ENCODE measurements at places on chromosomes 1 and 21.

- no peak for DNase-seq
These were observed 75.8 kb upstream of the VTCN1 start for GRCh38 chr1:117286562-117286961.

GRCh38 chr1:155131856-155132255 lies 3.8 kb upstream of the SLC50A1 start:
- DNase-seq: no peak

GRCh38 chr1:247064304-247064703 lies 14.3 kb downstream of the ZNF670 start:
- no peak for DNase-seq

GRCh38 chr1:37562984-37563383 lies 6.2 kb downstream of the DNALI1 start:
- no peak for DNase-seq

DNA sequence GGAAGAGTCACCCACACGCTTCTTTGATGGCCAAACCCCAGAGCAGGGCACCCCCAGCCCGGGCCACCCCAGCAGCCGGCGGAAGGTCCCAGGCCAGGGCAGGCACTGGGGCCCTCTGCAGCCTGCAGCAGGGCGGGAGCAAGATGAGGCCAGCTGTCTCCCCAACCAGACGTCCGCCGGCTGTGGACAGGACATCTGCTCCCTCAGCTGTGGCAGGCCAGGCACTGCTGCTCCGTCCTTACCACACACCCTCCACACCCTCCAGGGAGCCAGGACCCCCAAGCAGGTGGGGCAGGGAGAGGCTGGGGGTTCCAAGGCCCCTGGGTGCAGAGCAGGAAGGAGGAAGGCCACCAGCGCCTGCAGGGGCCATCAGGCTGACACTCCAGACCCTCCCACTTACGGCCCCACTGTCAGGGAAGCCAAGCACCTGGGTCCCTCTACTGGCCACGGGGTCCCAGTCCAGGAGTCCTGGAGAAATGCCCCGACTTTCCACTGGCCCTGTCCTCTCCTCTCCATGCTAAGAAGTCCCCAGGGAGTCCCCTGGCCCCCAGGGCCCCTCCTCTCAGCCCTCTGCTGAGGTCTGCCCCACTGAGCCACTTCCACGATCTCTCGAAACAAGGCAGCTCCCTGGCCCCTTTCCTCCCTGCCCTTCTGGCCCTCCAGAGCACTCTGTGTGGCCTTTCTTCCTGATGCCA lies 5.6 kb downstream of the WNT9A start:
- DNase-seq: no peak

DNA sequence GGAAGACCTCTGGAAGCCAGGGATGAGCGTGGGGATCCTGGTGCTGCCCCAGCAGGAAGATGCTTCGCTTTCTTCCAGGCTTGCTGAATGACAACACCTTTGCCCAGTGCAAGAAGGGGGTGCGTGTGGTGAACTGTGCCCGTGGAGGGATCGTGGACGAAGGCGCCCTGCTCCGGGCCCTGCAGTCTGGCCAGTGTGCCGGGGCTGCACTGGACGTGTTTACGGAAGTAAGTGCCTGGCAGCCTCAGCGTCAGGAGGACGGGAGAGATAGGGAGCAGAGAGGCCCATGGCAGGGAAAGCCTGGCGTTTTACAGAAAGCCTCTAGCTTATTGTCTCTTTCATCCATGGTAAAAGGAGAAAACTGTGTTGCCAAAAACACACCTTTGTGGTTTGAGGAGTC lies 23.5 kb downstream of the PHGDH start:
- no peak for DNase-seq

- no peak for DNase-seq
These were observed 13.0 kb downstream of the AGPAT3 start for GRCh38 chr21:43877936-43878575.

DNA sequence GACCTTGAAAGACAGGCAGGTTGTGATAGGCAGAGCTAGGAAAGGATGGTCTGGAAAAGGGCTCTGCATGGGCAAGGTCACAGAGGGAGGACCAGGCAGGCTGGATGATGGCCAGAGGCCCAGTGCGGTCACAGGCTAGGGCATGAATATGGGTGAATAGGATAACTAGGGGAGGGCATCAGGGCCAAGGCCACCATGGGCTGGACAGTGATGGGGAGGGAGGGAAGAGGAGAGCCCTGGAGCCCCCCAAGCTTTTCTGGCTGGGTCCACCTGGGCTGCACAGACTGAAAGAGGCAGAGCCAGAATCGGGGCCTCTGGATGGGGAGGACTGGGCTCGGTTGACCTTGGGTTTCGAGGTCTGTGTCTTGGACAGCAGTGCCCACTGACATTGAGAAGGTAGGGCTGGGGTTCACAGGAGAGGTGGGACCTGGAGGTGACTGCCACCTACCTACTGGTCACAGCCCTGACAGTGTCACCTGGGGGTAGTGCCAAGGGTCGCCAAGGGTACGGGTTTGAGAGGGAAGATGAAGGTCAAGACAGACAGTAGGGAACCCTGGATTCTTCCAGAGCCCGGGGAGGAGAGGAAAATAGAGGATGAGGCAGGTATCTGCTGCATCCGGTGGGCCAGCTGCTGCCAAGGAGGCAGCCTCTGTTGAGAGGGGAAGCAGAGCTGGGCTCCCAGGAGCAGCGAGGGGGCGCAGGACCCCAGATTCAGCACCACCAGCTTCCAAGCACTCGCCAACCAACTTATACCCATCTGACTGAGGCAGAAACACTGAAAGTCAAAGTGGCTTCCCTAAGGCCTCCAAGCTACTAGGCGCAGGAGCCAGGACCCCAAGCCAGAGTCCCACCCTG lies 6.1 kb upstream of the NPHP4 start:
- no peak for DNase-seq

- DNase-seq: no peak
These were observed 28.7 kb upstream of the PWP2 start for GRCh38 chr21:44078411-44078981.
